ENCODE measurements at places on chromosomes 2 and 18.

DNA sequence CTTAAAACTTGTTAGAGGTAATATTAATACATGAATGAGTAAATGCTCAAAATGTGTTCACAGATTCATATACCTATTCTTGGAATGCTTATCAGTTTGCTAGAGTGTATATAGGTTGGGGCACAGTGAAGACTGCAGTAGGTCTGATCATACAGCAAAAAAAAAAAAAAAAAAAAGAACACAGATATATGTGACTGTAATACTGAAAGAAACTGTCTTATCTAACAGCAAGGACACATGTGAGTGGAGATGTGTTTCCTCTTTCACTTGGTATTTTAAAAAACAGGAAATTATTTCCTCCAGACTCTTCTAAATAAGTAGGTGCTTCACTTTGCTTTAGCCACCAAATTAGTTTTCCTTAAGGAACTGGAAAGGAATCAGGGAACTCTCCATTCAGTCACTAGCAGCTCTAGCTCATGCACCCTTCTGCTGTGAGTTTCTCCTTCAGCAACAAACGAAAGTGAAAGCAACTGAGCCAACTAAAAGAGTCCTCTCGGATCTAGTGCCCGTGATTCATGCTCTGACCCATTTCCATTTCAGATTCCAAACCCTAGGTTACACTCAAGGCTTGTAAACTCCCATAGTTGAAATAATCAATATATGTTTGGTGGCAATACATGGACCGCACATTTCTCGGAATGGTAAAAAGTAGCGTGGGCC, 98.5 kb downstream of the DSEL start:
- peak; percentile 40 for DNase-seq

DNA sequence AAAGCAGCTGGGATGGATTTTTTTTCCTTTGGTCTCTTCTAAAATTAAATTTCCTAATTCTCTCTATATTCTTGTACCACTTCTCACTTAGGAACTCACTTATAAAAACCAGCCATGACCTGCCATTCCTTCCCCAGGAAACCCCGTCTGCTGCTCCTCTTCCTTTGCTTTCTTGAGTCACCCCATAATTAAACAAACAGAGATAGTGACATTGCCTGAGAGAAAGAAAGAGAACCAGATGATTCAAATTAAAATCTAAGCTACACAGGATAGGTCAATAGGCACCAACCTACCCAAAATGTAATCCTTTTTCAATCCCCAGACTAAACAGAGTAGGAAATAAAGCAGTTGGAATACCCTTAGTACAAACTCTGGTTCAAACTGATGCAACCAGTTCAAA, 9.7 kb downstream of the STK39 start:
- no peak for DNase-seq

DNA sequence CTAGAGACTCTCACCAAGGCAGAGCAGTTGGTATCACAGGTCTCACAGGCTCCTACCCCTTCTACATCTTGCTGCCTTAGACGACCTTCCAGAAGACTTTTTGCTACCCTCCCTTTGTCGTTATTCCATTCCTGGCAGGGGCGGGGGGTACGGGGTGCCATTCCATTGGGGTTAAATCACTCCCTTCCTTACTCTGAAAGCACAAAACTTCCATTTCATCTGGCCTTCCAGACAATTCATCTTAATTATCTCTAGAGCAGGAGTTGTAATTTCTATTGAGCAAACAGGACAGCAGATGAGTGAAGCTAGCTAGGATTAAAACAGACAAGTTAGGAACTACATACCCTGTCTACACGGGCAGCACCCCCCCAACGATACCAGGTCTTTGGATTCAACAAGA, 276.2 kb upstream of the TANK start:
- no peak for DNase-seq

- no peak for DNase-seq
These were observed 1027.9 kb upstream of the FAM98A start for GRCh38 chr2:34627003-34627402.

DNA sequence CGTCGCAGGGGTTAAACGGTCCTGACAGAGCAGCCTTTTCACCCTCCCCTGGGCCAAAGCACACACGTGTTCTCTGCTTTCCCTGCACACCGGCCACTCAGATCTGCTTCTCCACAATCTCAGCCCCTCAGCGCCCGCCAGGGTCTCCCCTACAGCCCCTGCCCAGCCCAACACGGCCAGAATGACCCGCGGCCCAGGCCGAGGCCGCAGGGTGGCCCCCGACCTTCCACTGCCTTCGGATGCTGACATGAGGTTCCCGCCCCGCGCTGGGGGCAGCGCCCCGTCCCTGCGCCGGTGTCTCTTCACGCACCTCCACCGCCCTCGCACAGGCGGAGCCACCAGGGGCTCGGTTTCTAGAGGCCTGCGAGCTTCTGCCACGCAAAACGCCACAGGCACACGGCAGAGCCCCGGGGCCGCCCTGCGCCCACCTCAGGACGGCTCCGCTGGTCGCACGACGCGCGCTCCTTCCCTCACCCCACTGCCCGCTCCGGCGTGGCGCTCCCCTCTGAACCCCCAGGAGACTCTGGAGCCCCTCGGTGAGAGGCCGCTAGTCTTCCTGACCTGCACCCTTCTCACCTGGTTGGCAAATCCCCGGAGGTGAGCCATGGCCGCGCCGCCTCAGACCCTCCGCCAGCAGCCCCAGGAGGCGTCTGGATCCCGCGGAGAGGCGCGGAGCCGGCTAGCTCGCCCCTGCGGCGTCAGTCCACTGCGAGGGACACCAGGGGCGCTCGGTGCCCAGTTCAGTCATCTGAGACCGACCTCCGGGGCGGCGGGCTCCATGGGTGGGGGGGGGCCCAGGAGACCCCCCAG, 749 bp downstream of the STK25 start:
- DNase-seq: peak; percentile 39

DNA sequence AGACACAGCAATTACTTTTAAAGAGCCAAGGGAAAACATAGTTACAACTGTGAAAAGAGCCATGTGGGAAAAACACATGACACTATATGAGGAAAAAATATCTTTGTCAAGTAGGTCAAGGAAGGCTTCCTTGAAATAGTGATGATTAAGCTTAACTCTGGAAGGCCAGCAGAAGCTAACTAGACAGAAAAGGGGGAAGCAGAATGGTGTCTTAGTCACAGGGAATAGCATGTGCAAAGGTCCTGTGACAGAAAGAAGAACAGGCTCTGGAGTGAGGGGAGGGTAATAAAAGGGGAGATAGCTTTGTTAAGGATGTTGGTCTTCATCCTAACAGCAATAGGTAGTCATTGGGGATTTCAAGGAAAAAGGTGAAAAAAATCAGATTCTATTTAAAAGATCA, 64.0 kb downstream of the ARHGAP25 start:
- no peak for DNase-seq

GRCh38 chr2:239639421-239640185, 238.8 kb upstream of the HDAC4 start:
- no peak for DNase-seq

Measured in fibroblast of skin of scalp (primary cell).